ENCODE measurements at places on chromosomes 16 and 17.

DNA sequence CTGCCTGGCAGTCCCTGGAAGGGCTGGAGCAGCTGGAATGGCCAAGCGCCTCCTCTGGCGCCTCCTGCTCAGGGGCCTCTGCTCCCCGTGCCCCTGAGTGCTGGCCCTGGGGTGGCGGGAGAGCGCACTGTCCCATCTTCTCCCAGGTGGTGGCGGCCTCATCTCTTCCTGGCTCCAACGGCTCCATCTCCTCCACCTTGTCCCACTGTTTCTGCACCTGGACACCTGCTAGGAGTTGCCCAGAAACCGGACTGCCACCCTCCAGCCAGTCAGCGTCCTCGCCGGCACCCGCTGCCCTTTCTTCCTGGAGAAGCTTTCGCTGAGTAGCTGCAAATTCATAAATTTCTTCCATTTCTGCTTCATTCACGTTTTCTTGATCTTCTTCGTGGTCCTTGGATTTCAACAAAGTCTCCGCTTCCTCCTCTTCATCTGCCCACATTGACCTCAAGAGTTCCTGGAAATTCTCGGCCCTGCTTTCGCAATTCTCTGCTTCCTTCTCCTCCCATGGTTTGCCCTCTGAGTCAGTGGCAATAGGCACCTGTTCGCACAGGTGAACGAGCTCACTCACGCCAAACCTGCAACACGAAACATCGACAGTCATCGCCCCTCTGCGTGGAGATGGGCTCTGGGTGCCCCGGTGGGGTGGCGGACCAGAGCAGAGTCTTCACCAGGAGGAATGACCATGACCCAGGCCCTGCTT lies 13.7 kb upstream of the NLRC3 start:
- DNase-seq = no peak

DNA sequence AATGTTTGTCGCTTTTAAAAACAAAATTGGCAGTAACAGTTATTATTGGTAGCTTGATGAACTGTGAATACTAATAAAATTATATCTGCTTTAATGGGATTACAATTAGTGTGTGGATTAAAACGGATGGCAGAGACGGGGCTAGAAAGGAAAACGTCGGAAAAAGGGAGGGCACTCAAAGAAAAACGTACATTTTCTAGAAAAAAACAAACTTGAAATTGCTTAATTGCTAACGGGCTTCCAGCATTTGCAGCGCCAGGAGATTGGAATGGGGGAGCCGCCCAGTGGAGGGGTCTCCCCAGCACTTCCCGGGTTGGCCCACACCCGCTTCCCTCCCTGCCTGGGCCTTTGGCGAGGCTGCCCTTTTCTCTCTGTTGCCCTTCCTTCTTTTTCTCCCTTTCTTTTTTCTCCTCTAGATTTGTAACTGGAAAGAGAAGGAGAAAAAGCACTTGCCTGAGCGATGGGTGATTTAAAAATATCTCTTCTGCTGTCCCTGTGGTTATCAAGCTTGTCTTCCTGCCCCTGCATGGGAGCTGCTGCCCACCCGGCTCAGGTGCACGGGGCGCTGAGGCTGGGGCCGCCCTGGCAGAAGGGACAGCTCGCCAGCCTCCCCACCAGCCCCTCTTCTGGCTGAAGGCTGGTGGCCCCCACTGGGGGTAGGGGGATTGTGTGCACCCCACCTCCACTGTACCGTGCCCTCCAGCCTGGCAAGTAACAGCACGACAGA lies 5.9 kb downstream of the BAHCC1 start:
- DNase-seq = peak; percentile 63

DNA sequence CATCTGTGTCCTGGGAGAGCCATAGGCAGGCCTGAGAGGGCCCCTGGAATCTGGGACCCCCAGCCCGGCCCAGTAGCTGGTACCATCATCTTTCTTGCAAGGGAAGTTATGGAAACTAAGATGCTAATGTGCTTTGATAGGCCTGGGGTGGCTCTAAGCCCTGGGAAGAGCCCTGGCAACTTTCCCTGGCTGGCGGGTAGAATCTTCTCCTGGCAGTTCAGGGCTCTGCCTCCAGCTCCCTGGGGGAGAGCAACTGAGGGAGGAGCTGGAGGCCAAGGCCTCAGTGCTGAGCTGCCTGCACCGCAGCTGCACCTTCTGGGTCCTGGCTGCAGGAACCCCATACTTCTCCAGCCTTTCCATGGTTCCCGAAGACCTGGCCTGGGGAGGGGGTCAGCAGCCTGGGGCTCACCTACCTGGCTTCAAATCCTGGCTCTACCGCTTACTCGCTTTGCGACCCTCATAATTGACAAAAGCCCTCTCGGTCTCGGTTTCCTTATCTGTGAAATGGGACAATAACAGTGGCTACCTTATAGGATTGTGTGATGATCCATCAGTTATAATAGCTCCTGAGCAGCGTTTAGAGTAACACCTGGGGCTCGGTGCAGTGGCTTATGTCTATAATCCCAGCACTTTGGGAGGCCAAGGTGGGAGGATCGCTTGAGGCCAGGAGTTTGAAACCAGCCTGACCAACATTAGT lies 333.7 kb downstream of the SEC14L1 start:
- peak; percentile 41 for DNase-seq

- no peak for DNase-seq
Measured at GRCh38 chr17:28325211-28325610, 6.2 kb downstream of the TMEM97 start.

DNA sequence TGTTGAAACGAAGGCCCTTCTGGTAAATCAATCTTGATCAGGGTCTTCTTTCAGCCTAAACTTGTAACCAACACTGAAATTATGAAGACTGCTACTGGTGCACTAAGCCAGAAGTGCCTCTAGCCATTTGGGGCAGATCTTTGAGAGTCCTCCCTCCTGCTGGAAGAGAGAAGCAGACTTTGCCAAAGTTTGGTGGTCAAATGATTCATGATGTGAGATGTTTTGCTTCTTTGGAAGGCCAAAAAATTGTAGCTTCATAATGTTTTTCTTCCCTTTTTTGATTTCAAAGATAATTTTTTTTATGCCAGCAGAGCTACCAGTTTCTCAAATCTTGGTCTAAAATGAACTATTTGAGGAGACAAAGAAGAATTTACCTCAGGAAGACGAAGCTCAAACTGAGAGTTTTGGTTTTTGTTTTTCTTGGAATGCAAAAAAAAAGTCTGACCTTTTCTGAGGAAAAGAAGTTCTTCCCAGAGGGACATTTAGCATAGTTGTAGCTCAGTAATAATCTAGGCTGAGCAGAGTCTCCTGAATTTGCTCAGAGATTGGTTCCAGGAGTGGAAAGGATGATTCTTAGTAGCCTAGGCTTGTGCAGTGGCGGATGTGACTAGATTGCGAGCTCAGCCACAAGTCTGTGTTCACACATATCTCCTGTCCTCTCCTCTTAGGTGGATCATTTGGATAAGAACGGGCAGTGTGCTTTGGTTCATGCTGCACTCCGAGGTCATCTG lies 50.9 kb downstream of the CYB561 start:
- peak; percentile 82 for DNase-seq

All from GM03348 (cell line).